ENCODE measurements at places on chromosomes 1 and 21.

DNA sequence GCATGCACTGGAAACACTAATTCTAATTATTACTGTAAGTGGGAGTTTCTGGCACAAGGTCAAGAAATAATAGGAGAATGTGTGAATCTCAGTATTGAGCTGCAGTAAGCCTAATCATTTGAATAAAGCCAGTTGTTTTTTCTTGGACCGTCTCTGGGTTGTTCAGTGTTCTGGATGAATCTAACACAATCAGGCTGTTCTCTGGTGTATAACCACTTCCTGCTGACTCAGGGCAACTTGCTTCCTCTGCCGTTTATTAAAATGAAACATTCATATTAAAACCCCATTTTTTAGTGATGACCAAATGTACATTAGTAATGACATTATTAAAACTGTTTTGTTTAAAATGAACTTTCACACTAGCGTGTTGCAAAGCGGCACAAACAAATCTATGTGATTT lies 273.1 kb upstream of the SNX7 start:
- H3K27ac ChIP-seq, result no peak overlapping the region
- H3K36me3 ChIP-seq, result no peaks in the 10 kb centered on the region

GRCh38 chr1:115069659-115070308 lies 19.5 kb downstream of the TSPAN2 start:
- no peaks in the 10 kb centered on the region for H3K4me1 ChIP-seq
- H3K36me3 ChIP-seq, result no peaks in the 10 kb centered on the region
- no peaks in the 10 kb centered on the region for H3K27me3 ChIP-seq
- no peak overlapping the region for H3K4me3 ChIP-seq

DNA sequence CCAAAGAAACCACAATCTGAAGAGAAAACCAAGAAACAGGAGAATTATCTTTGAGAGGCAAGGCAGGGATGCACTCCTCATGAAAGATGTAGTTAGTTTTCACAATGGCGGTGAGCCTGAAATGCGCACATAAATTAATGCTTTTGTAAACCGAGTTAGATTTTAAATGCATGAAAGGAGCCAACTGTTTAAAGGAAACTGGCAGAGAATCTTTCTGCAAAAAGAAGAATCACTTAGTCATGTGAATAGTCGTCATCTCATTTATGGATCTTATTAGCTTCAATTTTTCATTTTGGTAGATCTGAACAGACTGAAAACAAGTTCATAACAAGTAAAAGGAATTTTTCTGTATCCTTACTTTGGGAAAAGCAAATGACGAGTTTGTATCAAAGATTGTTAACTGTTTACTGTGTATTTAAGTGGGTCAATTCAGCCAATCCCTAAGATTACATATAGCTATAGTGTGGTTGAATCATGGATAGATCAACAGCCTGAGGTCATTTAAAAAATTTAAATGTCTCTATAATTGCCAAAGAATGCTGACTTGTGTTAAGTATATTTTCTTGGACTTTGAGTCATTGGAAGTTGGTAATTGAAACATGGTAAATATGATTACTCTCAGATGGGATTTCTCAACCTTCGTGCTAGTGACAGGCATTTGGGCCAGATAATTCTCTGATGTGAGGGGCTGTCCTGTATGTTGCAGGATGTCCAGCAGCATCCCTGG lies 226.6 kb upstream of the KAZN start:
- no peaks in the 10 kb centered on the region for H3K36me3 ChIP-seq
- 0 out of 2 replicates have a peak, but pooled peaks cover 2% of the 10 kb centered on the region for H3K27me3 ChIP-seq
- H3K27ac ChIP-seq, result no peak overlapping the region

DNA sequence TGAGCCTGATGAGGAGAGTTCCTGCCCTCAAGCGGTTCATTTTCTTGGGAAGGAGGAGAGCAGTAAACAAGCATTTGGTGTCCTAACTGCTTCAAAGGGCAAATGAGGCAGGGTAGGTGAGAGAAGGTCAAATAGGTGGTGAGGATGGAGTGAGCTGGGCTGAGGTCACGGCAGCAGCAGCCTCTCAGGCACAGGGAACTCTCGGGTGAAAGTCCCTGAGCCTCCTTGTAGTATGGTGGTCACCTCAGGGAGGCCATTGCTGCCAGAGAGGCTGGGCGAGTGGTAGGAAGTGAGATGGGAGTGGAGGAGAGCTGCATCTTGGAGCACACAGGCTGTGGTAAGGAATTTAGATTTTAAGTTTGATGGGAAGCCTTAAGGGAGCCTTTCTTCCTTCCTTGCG lies 4.0 kb downstream of the ADARB1 start:
- peaks cover 11% of the 10 kb centered on the region for H3K27me3 ChIP-seq
- H3K36me3 ChIP-seq, result peaks cover 2% of the 10 kb centered on the region
- no peak overlapping the region for H3K4me3 ChIP-seq
- DNase-seq, result peak; percentile 17

DNA sequence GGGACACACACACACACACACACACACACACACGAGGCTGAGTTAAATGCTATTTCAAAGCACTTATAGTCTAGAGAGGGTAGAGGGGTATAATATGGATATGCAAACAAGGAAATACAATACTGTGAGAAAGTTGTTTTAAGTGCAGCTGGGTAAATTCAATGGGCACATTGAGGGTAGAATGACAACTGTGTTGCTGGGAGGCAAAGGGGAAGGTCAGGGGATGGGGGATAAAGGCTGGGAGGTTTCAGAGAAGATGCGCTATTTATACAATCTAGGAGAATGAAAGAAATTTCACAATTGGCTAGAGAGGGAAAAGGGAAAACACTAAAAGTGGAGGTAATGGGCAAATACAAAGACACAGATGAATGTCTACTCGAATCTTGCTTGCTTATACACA lies 19.4 kb downstream of the EXTL2 start:
- DNase-seq, result no peak
- H3K4me1 ChIP-seq, result no peaks in the 10 kb centered on the region

DNA sequence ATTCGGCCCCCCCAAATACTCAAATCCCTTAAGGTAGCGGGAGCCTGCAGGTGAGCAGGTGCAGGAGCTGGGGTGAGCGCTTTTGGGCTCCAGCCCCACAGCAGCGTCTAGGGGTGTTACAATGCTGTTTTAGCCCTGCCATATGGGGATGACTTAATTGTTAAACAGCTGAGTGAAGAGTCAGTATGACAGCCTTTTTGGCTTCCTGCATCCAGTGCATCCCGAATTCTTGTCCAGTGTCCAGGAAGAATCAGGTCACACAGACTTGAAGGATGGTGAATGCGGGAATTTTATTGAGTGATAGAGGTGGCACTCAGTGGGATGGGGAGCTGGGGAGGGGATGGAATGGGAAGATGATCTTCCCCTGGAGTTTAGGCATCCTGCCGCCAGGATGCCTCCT lies 30.4 kb upstream of the HHAT start:
- no peak overlapping the region for H3K4me3 ChIP-seq
- no peak for DNase-seq
- 0 out of 3 replicates have a peak, but pooled peaks cover 2% of the 10 kb centered on the region for H3K36me3 ChIP-seq

- H3K27me3 ChIP-seq, result no peaks in the 10 kb centered on the region
- no peak overlapping the region for H3K4me3 ChIP-seq
- no peak for DNase-seq
Measured at GRCh38 chr21:37227071-37228002, 39.8 kb downstream of the VPS26C start.

DNA sequence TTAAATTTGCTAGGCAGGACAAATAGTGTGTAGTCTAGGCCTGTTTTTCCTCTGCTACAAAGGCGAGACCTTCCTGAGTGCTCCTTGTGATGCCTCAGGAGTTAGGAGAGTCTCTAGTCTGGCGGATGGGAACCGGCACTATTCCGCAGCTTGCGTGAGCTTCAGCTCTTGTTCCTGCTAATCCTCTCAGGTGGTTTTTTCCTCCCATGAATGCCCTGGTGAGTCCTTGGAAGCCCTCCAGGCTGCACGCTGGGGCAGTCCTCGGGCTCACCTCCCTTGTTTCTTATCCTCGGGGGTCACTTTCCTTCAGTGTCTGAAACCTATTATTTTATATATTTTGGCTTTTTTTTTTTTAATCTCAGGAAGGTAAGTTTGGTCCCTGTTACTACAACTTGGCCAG lies 28.2 kb downstream of the UTS2 start:
- no peaks in the 10 kb centered on the region for H3K4me1 ChIP-seq
- H3K27ac ChIP-seq, result no peak overlapping the region

- peaks cover 3% of the 10 kb centered on the region for H3K27me3 ChIP-seq
- H3K4me1 ChIP-seq, result no peaks in the 10 kb centered on the region
- no peak overlapping the region for H3K4me3 ChIP-seq
Measured at GRCh38 chr1:20375563-20375962, 84.9 kb downstream of the VWA5B1 start.

DNA sequence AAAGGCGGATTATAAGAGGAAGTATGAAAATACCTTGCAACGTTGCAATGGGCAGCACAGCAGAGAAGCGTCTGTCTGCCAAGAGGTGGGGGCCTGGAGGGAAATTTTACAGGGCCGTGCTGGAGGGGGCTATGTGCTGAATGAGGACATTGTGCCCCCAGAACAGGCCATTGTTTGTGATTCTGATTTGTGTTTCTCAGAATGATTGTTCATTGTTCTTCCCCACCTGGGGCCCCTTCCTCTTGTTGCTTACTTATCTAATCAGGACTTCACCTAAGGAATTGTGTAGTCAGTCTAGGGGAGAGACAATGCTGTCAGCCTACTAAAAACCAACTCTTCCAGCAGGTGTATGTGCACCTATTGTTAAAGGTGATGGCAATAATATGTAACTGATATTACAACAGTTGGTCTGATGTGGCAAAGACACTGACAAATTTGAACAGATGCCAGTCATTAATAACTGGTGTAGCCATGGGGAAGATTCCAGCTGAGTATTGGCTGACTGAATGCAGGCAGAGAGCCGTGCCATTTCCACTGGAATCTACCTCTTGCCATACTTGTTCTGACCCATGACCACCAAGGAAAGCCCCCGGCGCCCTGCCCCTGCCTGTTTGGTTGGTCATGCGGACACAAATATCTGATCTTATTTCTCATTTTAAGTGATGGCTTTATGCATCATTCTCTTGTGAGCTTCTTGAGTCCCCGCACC lies 45.2 kb upstream of the PSEN2 start:
- H3K27me3 ChIP-seq, result no peaks in the 10 kb centered on the region
- H3K4me1 ChIP-seq, result no peaks in the 10 kb centered on the region
- no peak for DNase-seq
- no peaks in the 10 kb centered on the region for H3K36me3 ChIP-seq
- H3K27ac ChIP-seq, result no peak overlapping the region
- no peak overlapping the region for H3K4me3 ChIP-seq

DNA sequence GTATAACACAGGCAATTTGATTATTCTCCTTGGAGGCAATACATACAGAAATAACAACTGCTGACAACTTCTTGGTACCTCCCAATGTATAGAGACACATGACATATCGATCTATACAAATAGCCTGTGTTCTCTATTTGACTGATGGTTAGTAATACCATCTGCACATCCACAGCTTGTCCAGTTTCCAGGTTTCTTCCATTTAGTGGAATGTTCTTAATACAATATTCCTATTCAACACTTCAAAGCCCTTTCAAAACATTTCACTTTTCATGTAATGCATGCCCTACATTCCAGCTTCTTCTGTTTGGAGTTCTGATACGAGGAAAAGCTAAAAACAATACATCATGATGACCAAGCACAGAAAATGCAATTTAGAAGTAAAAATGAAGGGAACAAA lies 37.0 kb upstream of the GORAB start:
- H3K4me1 ChIP-seq, result no peaks in the 10 kb centered on the region
- H3K36me3 ChIP-seq, result no peaks in the 10 kb centered on the region
- H3K27me3 ChIP-seq, result no peaks in the 10 kb centered on the region
- H3K27ac ChIP-seq, result no peak overlapping the region
- H3K4me3 ChIP-seq, result no peak overlapping the region

DNA sequence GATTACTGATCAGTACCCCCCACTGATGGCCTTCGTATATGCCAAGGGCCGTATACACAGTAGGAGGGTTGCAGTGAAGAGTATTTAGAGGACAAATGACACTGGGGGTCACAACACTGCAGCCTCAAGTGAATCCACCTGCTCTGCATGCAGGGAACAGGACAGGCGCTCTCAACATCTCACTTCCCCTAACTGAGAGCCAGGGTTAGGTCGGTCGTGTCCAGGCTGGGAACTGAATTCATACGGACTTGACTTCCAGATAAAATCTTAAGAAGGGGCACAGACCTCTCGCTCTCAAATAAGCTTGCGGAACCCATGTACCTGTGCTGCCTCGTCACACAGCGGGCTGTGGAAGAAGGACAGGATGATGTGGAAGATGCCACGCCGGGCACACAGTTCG lies 22.8 kb downstream of the MRAP start:
- H3K4me1 ChIP-seq, result no peaks in the 10 kb centered on the region
- DNase-seq, result no peak
- H3K27me3 ChIP-seq, result no peaks in the 10 kb centered on the region

- H3K27ac ChIP-seq, result no peak overlapping the region
- H3K36me3 ChIP-seq, result peaks cover 8% of the 10 kb centered on the region
- H3K4me1 ChIP-seq, result no peaks in the 10 kb centered on the region
Measured at GRCh38 chr1:32399843-32400242, 5.6 kb upstream of the BSDC1 start.

DNA sequence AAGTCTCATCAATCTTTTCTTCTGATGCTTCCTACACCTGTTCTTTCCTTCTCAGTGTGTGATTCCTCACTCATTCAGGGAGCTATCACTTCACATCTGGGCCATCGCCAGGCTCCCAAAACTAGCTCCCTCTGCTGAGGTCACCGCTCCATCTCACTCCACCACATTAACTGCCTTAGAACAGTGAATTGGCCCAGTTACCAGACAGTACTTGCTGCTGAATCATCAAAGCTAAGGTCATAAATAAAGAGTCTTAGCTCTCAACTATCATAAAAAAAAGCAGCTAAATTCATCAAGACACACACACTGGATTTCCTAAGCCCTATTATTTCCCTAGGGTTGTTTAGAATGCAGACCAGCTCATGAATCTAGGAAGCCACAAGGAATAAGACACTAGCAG lies 18.8 kb upstream of the SRM start:
- peaks cover 74% of the 10 kb centered on the region for H3K36me3 ChIP-seq
- H3K27me3 ChIP-seq, result no peaks in the 10 kb centered on the region
- no peak overlapping the region for H3K27ac ChIP-seq
- H3K4me1 ChIP-seq, result no peaks in the 10 kb centered on the region
- H3K4me3 ChIP-seq, result no peak overlapping the region

DNA sequence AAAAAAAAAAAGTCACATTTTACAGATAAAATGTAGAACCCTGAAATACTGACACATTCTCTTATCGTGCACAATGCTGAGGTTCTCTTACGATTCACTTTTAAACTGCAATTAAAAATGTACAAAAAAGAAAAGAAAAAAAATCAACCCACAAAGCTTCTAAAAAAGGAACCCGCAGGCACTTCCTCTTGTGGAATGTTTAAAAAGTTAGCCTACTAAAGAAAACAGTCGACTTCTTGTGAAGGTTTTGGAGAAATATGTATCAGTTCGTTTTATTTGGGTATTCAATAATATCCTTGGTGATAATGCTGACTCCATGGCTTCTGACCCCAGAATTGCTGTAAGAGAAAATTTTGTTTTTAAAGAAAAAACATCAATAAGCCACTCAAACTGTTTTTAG lies 10.2 kb downstream of the HNRNPU start:
- no peak overlapping the region for H3K27ac ChIP-seq
- no peak overlapping the region for H3K4me3 ChIP-seq
- H3K4me1 ChIP-seq, result no peaks in the 10 kb centered on the region
- no peaks in the 10 kb centered on the region for H3K27me3 ChIP-seq
- no peak for DNase-seq
- peaks cover 96% of the 10 kb centered on the region for H3K36me3 ChIP-seq

- no peaks in the 10 kb centered on the region for H3K36me3 ChIP-seq
- no peaks in the 10 kb centered on the region for H3K4me1 ChIP-seq
- no peak overlapping the region for H3K4me3 ChIP-seq
- peaks cover 17% of the 10 kb centered on the region for H3K27me3 ChIP-seq
Measured at GRCh38 chr1:165239873-165240272, 116.6 kb downstream of the LMX1A start.

Measured in H9 (cell line).